NCI-H1930 (cell line): ENCODE measurements at places on chromosomes 12 and 14.

DNA sequence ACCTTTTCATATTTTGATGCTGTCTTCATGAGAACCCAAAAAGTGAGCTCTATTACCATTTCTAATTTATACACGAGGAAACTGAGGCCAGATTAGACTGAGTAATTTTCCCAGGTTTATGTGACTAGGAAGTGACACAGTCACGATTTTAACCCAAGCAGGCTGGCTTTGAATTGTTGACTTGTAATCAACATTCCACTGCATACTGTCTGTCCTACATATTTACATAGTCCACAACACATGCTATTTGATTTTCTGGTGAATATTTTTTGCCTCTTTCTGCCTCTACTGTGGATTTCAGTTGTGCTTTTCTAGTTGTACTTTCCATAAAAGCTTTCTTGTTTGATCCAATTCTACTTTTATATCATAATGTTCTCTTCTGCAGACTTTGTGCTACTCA lies 8.2 kb downstream of the TAS2R7 start:
- no peak for DNase-seq

GRCh38 chr12:120089796-120090195 lies 26.8 kb downstream of the RAB35 start:
- no peak for DNase-seq

DNA sequence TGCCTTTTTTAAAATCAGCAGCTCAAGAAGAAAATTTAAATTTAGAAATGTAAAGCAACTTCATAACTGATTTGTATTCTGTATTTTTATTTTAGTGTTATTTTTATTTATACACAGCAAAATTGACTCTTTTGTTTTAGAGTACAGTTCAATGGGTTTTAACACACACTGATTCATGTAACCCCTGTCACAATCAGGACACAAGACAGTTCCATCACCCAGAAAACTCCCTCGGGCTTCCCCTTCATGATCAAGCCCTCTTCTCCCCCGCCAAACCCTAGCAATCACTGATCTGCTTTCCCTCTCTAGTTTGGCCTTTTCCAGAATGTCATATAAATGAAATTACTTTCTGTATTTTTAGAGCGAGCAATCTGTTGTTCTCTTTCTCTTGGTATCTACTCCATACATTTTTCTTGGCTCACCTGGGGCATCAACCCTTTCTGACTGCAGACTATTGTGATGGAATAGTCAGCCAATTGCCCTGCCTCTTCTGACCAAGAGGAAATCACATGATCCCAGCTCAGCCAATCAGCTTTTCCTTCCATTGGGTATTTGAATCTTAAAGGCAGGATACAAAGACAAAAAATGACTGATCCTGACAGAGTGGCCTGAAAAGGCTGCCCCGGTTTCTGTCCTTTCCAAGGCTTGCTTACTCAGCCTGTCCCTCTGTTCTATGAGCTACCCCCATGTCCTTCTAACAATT lies 5.3 kb downstream of the SLC5A8 start:
- DNase-seq = no peak

GRCh38 chr14:25049093-25049567 lies 817 bp downstream of the STXBP6 start:
- no peak for DNase-seq

- peak; percentile 41 for DNase-seq
Observed at GRCh38 chr14:36520601-36521525, 831 bp upstream of the NKX2-1 start.

GRCh38 chr14:53462931-53463778 lies 310.0 kb upstream of the DDHD1 start:
- DNase-seq = no peak

DNA sequence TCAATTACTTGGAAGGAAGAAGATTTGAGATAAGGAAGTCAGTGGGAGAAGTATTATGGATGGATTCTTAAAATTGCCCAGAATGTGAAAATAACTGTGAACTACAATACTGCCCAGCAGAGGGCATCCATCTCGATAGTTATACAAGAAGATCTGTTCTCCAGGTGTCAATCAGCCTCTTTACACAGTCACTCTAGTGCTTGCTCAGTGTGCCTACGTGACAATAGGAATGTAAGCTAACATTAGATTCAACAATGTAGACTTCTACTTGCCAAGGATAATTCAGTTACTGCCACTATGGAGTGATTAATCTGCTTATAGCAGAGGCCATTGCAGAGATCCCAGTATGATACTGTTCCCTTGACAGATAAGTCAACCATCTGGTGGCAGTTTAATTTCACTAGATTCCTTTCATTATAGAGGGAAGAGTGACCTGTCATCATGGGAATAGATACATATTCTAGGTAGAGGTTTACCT lies 10.6 kb upstream of the MAP4K5 start:
- peak; percentile 44 for DNase-seq

- no peak for DNase-seq
Observed at GRCh38 chr12:8065991-8066594, at the start of gene C3AR1. Gene C3AR1, minus strand, starts transcription at chr12:8066359. Its CDS starts 6,174 bp downstream, at chr12:8060185.

DNA sequence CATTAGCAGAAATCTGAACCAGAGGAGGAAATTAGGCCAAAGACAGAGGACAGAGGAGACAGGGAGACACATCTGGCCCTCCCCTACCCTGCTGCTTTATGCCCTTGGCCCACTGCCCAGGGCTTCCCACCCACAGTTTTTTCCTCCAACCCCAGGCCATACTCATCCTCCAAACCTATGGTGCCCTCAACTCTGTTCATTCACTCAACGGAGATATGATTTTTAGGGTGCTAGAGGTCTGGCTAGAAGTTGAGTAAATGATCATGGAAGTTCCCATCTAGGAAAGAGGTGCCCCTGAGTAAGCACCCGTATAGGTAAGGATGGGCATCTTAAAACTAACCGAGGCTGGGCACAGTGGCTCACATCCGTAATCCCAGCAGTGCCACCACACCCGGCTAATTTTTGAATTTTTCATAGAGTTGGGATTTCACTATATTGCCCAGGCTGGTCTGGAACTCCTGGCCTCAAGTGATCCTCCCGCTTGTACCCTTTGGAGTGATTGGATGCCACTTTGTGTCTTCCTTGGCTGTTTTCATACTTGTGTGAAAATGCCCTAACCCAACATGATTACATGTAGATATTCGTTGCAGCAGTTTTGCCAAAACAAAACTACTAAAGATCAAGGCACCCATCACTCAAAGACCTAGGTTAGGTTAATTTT lies 4.4 kb downstream of the KRT18 start:
- DNase-seq = no peak

DNA sequence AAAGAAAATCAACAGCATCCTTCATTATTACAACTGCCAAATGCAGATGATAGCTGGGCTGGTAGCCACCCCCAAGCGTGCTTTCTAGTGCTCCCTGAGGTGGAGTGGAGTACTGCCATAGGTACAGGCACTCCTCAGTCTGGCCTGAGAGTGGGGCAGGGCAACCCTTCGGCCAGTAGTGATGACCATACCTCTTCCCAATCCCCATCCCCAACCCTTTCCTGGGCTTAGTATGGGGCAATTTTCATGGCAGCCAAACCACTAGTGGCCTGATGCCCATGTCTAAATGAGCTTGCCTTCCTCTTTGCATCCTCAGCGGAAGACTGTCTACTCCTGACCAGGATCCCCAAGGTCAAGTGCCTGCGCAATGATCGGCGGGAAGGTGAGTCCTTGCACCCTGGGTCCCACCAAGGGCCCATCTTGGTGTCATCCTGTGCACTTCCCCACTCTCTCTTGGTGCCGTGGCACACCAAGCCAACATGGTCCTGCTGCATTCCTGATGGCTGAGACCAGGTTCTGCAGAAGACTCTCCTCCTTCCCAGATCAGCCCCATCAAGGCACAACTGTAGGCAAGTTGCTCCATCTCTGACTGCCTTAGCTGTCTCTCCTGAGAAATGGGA lies 65.8 kb downstream of the GALNT16 start:
- DNase-seq = no peak

- DNase-seq = peak; percentile 22
Observed at GRCh38 chr12:52119398-52120254, 40.1 kb downstream of the SMIM41 start.

DNA sequence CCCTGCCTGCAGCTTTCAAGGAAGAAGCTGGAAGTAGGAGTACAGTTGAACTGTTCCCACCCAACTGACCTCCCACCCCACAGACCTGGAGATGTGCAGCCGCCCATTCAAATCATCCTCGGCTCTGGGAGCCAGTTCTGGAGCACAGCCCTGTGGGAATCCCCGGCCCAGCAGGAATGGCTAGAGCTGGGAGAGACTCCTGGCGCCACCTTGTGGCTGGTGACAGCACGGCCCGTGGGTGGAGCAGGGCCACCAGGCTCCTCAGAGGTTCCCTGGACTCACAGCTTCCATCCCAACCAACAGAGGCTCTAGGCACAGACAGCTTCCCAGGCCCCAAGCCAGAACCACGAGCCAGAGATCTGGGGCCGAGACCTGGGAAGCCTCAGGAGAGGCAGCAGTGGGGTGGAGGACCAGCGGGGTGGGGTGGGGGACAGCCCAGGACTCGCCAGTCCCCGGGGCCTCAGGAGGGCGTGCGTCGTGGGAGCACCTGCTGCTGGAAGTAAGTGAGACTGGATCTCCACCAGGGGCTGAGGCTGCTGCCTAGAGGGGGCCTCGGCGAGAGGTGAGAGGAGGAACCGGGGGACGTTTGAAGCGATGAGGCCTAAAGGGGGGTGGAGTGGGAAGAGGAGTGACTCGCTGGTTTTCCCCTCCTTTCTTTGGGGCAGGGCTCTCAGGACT lies 43.4 kb downstream of the RNF34 start:
- peak; percentile 62 for DNase-seq

- DNase-seq = peak; percentile 65
Observed at GRCh38 chr14:29242755-29243754, 476.5 kb downstream of the FOXG1 start.

GRCh38 chr12:124910561-124911478 lies 3.6 kb downstream of the UBC start:
- DNase-seq = no peak

DNA sequence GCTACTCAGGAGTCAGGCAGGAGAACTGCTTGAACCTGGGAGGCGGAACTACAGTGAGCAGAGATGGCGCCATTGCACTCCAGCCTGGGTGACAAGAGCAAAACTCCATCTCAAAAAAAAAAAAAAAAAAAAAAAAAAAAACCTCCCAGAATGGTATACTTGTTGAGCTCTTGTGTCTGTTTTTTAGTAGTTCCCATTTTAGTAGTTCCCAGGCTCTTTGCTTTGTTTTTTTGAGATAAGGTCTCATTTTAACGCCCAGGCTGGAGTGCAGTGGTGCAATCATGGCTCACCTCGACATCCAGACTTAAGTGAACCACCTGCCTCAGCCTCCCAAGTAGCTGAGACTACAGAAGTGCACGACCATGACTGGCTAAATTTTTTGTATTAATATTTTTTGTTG lies 13.4 kb downstream of the ATXN2 start:
- no peak for DNase-seq

DNA sequence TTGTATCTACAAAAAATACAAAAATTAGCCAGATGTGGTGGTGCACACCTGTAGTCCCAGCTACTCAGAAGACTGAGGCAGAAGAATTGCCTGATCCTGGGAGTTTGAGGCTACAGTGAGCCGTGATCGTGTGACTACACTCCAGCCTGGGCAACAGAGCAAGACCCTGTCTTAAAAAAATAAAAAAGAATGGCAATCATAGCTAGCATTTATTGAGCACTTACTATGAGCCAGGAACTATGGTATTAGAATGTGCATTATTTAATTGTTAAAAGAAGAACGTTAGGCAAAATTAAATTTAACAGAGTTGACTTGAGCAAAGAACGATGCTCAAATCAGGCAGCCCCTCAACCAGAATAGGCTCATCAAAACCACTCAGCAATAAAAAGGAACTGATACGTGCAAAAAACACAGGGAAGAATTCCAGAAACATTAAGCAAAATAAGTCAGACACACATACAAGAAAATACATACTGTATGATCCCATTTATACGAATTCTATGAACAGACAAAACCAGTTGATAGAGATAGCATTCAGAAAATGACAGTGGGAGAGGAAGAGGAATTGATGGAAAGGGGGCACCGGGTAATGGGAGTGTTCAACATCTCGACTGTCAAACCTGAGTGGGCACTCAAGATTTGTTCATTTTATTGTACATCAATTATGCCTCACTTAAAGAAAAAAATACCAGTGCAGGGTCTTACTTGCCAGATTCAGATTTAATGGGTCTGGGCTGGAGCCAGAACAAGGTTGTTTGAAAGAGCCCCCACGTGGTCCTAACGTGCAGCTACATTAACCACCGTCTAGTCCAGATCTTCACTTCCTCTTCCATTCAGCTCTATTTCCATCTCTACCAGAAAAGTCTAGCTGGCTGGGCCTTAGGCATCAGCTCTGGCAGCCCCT lies 8.0 kb downstream of the SCNN1A start:
- no peak for DNase-seq

- DNase-seq = no peak
Observed at GRCh38 chr14:77990337-77990736, 179.8 kb upstream of the NRXN3 start.

- DNase-seq = no peak
Observed at GRCh38 chr14:25848601-25849000, 749.2 kb downstream of the NOVA1 start.

DNA sequence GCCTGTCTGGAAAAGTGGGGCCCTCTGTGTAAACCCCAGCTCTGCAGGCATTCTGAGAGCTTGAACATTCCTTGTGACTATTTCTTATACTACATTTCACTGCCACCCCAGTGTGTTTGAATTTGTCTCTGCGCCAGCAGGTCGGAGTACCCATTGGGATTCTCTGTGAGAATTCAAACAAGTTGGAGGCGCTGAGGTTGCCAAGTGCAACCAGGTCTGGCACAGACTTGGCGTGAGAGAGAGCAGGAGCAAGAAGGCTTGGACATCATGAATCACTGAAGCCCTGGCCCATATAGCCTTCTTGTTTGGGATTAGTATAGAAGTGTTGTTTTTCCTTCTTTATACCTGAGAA lies 33.0 kb upstream of the ATP2A2 start:
- no peak for DNase-seq
